ENCODE measurements at places on chromosomes 13 and 19.

DNA sequence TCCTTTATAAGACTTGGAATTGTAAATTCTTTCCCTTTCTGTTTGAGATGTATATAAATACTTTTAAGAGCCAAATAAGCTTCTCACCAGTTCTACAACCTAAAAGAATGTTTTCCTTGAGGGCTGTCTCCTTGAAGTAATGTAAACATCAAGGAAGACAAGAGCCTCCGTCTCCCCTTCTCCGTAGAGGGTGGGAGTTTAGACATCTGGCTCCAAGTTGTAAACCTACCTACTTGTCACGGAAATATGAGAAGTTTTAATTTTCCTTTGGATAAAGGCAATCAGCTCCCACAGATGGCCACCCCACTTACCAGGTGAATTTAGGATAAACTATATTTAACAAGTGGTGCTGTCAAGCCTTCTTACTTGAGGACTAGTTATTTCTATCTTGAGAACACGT, 237.9 kb downstream of the NALCN start:
- DNase-seq, result no peak

DNA sequence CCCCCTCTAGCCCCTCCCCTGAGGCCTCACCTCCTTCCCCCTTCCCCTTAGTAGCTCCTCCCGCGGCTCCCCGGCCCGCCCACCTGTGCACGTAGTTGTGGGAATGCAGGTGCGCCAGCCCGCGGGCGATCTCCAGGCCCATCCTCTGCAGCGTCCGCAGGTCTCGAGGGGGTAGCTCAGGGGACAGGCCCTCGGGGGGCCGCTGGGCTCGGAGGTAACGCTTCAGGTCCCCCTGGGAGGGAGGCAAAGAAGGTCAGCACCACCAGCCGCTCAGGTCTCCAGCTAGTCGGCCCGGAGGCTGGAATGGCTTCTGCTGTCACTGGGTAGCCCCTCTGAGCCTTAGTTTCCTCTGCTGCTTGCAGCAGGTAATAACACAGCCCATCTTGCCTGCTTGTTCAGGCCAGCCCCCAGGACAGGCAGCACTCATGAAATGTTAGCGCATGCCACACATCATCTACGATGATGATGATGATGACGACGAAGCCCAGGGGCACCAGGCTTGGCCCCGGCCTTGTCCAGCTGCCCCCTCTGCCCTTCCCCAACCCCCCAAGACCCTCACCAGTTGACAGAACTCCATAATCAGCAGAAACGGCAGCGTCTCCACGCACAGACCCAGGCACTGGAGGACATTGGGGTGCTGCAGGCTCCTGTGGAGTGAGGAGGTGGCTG, 9.2 kb downstream of the LMTK3 start:
- peak; percentile 74 for DNase-seq

DNA sequence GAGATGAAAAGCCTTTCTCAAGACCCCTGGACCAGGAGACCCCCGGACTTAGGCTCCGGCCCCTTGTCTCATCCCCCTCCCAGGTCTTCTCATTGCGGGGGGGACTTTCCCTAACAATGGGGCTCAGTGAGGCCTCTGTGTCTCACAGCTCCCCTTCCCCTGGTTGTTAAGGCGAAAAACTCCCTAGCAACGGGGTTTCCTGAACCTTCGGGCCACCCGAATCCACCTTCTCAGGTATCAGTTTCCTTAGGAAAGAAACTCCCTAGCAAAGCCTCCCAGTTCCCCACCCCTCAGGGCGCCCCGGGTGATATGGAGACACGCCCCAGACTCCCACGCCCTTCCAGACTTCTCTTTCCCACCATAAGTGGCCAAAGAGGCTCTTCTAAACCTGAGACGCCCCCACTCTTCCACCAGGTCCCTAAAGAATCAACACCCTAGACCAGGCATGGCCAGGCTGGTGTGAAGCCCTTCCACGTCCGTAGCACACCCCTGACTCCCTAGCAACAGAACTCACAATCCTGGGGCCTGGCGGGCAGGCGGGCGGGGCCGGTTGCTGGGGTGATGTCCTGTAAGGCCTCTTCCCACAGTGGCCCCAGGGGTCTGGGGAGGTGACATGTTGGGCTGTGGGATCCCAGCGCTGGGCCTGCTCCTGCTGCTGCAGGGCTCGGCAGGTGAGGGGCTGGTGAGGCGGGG, at the start of gene TMEM190:
Gene TMEM190, plus strand, starts transcription at position 586 of the 693 bp plus-strand sequence. Its CDS starts 28 bp downstream, at position 614.
- DNase-seq, result no peak

- DNase-seq, result peak; percentile 55
These were observed 4.6 kb upstream of the PRKCG start for GRCh38 chr19:53877361-53877766.

DNA sequence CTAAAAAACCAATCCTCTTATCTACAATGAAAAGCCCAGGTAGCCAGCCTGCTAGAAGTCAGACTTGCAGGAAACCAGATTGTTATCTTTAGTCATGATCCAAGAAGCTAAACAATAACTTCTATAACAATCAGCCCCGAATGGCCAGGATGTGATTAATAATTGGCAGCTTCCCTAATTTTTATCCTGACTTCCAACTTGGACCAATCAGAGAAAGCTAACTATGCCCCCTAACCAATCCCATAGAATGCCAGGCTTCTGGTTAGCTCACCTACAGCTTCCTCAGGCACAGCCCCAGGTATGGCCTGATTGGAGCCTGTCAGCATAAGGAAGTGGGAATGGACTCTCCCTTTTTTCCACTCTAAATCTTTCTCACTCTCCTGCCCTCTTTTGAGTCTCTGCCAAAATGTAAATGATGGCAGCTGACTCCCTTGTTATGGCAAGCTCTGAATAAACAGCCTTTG, 394.9 kb downstream of the DLEU7 start:
- no peak for DNase-seq

- no peak for DNase-seq
These were observed 12.0 kb downstream of the BCAM start for GRCh38 chr19:44820648-44821609.

- no peak for DNase-seq
These were observed 24.2 kb downstream of the NEK5 start for GRCh38 chr13:52104624-52105023.

DNA sequence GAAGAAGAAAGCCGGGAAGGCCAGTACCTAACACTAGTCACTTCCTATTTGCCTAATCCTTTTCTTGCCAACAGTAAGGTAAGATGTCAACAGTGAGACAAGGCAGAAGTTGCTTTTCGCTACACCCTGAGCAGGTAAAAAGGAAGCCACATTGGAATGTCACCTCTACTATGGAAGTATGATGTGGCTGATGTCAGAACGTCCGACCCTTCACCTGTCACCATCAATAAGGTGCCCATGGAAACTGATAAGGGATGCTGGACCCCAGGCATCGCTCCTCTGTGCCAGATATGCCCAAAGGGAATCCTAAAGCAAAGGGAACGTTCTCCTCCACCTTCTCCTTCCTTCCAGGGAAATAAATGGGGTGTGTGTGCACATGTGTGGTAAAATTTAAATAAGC, 34.3 kb downstream of the COL4A1 start:
- no peak for DNase-seq

All from T follicular helper cell (primary cell).